ENCODE measurements at places on chromosomes 13 and 19.

DNA sequence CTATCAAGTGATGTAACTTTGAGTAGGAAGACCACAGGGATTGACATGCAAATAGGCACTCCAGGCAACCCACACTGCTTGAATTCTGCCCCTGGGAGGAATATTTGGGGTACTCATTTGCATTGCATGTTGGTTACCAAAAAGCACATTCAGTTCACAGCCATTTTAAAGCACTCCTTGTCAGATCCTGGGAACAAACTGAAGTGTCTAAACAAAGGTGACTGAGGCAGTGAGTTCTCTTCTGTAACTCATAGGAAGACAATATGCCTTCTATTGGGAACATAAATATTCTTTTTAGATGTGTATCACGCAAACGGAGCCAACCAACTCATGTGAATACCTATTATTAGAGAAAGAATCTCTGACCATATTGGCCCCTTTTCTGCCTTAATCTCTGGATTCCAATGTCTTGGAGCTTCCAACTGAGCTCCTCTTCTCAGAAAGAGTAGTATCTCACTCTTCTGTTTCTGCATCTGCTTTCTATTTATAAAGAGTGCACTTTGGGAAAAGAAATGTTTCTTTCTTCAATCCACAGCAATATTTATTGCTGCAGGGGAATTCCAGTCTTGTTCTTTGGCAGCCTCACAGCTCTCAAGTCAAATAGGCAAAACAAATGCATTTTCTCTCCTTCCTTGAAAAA, 125.7 kb upstream of the NBEA start:
- no peak overlapping the region for H3K4me3 ChIP-seq
- H3K27ac ChIP-seq: no peak overlapping the region
- H3K36me3 ChIP-seq: no peaks in the 10 kb centered on the region
- H3K27me3 ChIP-seq: no peaks in the 10 kb centered on the region

DNA sequence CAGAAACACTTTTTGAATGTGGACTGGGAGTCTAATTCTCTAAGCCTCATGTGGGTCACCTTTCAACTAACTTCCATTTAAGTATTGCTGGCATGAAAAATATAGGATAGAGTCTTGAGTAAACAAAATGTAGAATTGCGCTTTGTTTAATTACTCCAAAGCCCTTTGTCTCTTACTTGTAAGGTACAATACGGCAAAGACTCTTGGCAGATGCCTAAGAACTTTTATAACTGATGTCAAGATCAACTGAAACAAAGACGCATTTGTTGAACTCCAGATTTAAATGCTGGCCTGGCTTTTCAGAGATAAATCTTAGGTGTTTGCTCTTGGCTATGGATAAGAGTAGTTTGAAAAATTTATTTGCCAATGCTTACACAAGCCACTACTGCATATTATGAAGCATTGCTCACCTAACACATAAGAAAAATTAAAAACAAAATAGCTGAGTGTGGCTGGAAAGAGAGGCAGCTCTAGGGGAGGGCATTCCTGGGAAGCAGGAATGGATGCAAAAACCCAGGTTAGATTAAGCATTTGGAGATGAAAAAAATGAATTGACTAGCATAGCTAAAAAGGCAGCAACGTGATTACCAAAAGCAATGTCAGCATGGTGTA, 107.3 kb upstream of the STARD13 start:
- no peaks in the 10 kb centered on the region for H3K4me1 ChIP-seq
- H3K36me3 ChIP-seq: no peaks in the 10 kb centered on the region
- no peak for DNase-seq

GRCh38 chr19:37691881-37692504, 27.6 kb downstream of the ZNF607 start:
- no peaks in the 10 kb centered on the region for H3K27me3 ChIP-seq
- H3K36me3 ChIP-seq: peaks cover 5% of the 10 kb centered on the region
- H3K4me3 ChIP-seq: peak overlapping the region; percentile 51

DNA sequence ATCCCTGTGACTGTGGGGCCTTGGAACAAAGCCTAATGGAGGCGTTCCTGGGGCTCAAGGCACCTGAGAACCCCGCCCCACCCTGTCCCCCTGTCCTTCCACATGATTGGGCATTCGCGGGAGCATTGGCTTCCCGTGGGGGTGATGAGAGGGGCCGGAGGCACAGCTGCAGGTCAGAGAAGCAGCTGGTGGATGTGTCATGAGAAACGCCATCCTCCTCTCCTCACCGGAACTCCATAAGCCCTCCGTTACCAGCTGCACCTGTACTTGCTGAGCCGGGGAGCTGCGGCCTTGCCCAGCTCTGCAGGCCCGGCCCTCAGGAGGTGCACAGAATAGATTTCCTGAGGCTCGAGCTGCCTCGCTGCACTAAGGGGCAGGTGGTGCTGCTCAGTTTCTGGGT, 42.0 kb downstream of the CAPN12 start:
- H3K4me1 ChIP-seq: peaks cover 34% of the 10 kb centered on the region
- H3K4me3 ChIP-seq: no peak overlapping the region
- no peak for DNase-seq
- H3K27me3 ChIP-seq: no peaks in the 10 kb centered on the region
- H3K27ac ChIP-seq: peak overlapping the region; percentile 74

GRCh38 chr19:13102666-13103580, at the start of gene LYL1:
Gene LYL1, minus strand, starts transcription at chr19:13102858. Its CDS starts 1,687 bp downstream, at chr19:13101171.
- H3K36me3 ChIP-seq: peaks cover 34% of the 10 kb centered on the region
- peak; percentile 97 for DNase-seq
- H3K27ac ChIP-seq: peak within 1 kb of the TSS; percentile 98
- peak within 1 kb of the TSS; percentile 69 for H3K4me3 ChIP-seq

DNA sequence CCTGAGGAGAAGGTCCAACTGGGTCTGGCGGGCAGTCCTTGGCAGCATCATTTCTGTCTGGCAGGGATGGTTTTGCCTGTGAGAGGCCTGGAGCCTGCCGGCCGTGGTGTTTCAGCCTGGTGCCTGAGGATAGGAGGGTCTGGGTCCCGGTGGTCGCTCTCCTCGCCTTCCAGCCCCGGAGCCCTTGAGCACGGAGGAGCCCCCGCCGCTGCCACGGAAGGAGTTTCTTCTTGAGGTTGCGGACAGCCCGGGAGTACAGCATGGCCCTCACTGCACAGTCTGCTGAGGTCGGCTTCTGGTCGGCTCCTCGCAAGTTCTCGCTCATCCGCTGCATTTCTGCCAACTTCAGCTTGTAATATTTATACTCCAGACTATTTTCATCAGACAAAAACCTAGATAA, 23.4 kb downstream of the SUGP2 start:
- peaks cover 100% of the 10 kb centered on the region for H3K36me3 ChIP-seq
- no peak for DNase-seq
- H3K4me1 ChIP-seq: no peaks in the 10 kb centered on the region
- H3K27me3 ChIP-seq: no peaks in the 10 kb centered on the region
- H3K4me3 ChIP-seq: no peak overlapping the region
- no peak overlapping the region for H3K27ac ChIP-seq

GRCh38 chr19:18388100-18388959, 2.4 kb downstream of the GDF15 start:
- peak overlapping the region; percentile 53 for H3K27ac ChIP-seq
- peak; percentile 98 for DNase-seq
- peak overlapping the region; percentile 37 for H3K4me3 ChIP-seq
- peaks cover 37% of the 10 kb centered on the region for H3K27me3 ChIP-seq

DNA sequence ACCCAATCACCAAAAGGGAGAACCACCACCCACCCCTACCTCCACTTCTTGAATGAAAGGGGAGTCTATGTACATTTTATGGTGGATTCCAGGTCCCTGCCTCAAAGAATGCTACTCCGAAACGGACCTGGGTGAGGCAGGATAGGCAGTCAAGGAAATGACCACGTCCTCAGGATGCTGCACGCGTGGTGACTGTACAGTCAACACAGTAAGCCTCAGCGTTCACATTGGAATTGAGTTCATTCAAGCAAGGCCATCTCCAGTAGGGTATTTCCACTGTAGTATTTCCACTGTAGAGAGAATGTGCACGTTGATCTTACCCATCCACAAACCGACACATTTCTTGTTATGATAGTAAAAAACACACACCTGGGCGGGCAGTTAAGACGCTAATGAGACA, 16.9 kb downstream of the ZSCAN5C start:
- DNase-seq: no peak
- no peaks in the 10 kb centered on the region for H3K36me3 ChIP-seq
- peaks cover 10% of the 10 kb centered on the region for H3K4me1 ChIP-seq
- H3K27me3 ChIP-seq: peaks cover 8% of the 10 kb centered on the region

DNA sequence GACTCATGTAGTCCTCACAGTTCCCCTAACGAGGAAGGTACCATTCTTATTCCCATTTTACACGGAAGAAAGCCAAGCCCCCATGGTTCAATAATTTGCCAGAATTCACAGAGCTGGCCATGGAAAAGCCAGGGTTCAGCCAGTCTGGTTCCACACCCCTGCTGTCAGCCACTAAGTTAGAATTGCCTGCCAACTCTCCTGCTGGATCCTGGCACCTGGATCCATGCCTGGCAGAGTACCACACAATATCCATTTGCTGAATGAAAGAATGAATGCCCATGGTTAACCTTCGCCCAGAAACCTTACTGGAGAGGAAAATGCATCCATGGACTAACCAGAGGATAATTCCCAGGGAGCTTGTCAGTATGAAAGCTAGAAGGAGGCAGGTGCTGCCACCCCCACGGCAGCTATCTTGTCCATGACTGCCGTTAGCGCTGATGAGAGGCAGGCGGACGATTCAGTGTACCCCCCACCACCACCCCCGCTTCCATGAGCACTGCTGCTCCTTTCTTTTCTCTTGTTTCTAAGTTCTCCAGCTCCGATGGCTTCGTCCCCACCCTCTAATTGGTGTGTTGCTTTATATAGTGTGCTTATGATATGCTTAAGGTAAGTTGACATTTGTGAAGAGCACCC, 114.5 kb downstream of the SLC7A1 start:
- peak; percentile 51 for DNase-seq
- no peaks in the 10 kb centered on the region for H3K27me3 ChIP-seq
- H3K27ac ChIP-seq: no peak overlapping the region
- H3K4me3 ChIP-seq: no peak overlapping the region

- H3K27me3 ChIP-seq: no peaks in the 10 kb centered on the region
- DNase-seq: no peak
- no peak overlapping the region for H3K27ac ChIP-seq
- H3K4me1 ChIP-seq: no peaks in the 10 kb centered on the region
- no peak overlapping the region for H3K4me3 ChIP-seq
These were observed 74.4 kb upstream of the FARP1 start for GRCh38 chr13:98068521-98068920.

GRCh38 chr19:3985643-3986259, 488 bp upstream of the EEF2 start:
- peak overlapping the region; percentile 80 for H3K4me3 ChIP-seq
- peaks cover 56% of the 10 kb centered on the region for H3K4me1 ChIP-seq
- peak overlapping the region; percentile 90 for H3K27ac ChIP-seq
- peaks cover 36% of the 10 kb centered on the region for H3K36me3 ChIP-seq

- H3K4me3 ChIP-seq: no peak overlapping the region
- H3K27ac ChIP-seq: no peak overlapping the region
- no peaks in the 10 kb centered on the region for H3K27me3 ChIP-seq
- peaks cover 60% of the 10 kb centered on the region for H3K36me3 ChIP-seq
- no peaks in the 10 kb centered on the region for H3K4me1 ChIP-seq
- no peak for DNase-seq
These were observed 22.1 kb downstream of the SPART start for GRCh38 chr13:36323951-36324566.

- peaks cover 13% of the 10 kb centered on the region for H3K4me1 ChIP-seq
- H3K36me3 ChIP-seq: no peaks in the 10 kb centered on the region
- no peak for DNase-seq
- H3K27me3 ChIP-seq: no peaks in the 10 kb centered on the region
These were observed 51.5 kb downstream of the BICRA start for GRCh38 chr19:47660435-47660832.

DNA sequence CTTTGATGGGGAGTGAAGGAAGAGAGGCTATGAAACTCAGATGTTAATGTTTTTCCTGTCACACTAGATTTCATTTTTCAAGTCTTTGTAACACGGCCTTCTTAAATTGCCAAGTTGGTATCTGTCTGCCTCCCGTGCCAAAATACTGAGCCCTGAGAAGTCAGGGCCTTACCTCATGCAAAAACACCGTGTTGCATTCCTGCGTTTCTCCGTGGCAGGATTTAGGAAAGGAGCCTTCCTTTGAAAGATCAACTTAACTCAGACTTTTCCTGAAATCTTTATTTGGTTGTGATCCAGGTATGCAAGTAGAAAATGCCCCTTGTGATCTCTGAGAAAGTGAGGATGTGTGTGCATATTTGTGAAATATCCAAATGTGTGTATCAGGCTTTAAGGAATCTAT, 1291.0 kb upstream of the SLC10A2 start:
- no peaks in the 10 kb centered on the region for H3K27me3 ChIP-seq
- no peaks in the 10 kb centered on the region for H3K4me1 ChIP-seq
- H3K27ac ChIP-seq: no peak overlapping the region
- H3K36me3 ChIP-seq: no peaks in the 10 kb centered on the region
- H3K4me3 ChIP-seq: no peak overlapping the region

GRCh38 chr19:56508290-56508778, 679 bp downstream of the ZNF471 start:
- H3K4me1 ChIP-seq: no peaks in the 10 kb centered on the region
- peak overlapping the region; percentile 93 for H3K27ac ChIP-seq
- H3K4me3 ChIP-seq: peak overlapping the region; percentile 51
- H3K36me3 ChIP-seq: no peaks in the 10 kb centered on the region

GRCh38 chr19:15412832-15413231, 6.0 kb downstream of the AKAP8L start:
- no peak for DNase-seq
- no peaks in the 10 kb centered on the region for H3K27me3 ChIP-seq
- no peak overlapping the region for H3K4me3 ChIP-seq

GRCh38 chr13:27104606-27105005, 67.0 kb downstream of the USP12 start:
- no peaks in the 10 kb centered on the region for H3K27me3 ChIP-seq
- no peaks in the 10 kb centered on the region for H3K4me1 ChIP-seq
- H3K27ac ChIP-seq: no peak overlapping the region
- no peak overlapping the region for H3K4me3 ChIP-seq

DNA sequence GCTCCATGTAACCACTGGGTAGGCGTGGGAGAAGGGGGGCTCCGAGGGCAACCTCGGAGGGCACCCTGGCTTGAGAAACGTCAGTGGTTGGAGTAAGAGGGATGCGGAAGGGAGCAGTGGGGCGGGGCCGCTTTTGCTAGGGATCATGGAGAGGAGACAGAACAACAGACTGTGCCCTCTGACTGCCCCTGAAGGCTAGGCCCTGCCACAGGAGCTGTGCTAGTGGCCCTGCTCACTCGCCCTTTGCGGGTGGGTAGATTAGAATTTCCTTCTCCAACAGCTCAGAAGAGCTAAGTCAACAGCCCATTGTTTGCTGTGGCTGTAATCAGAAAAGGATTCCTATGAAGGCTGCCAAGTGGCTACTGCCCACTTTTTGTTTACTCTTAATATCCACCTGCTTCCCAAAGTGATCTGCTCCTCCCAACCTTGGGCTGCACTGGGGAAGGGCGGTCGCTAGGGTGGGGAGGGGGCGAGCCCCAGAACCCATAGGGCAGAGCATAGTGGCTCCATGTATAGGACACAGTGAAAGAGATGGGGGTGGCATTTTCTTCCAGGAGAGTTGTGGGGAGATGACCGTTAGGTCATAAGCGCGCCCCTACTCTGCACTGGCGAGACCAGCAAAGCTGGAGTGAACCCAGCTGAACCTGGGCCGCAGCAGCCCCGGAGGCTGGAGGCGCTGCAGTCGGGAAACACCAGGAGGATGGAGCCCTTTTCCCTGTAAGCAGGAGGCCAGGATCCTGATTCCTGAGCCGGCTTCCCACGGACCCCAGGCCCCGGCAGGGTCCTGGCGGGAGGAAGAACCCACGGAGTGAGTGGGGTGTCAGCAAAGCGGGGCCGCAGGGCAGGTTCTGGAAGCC, 1.9 kb upstream of the C1QTNF9 start:
- no peaks in the 10 kb centered on the region for H3K27me3 ChIP-seq
- H3K4me3 ChIP-seq: no peak overlapping the region
- H3K4me1 ChIP-seq: peaks cover 31% of the 10 kb centered on the region
- H3K36me3 ChIP-seq: no peaks in the 10 kb centered on the region
- H3K27ac ChIP-seq: peak overlapping the region; percentile 18
